Dermis blood vessel endothelial cell (primary cell): ENCODE measurements at places on chromosomes 5 and 9. TPM values are rescaled to one million over a fixed set of nuclear protein-coding genes. Genes with fewer than 3 reads are reported as not detected.

PLAC8L1 gene
- not detected in 2 replicates for total RNA-seq

SNAPC4 gene
- 10.2 and 12.6 TPM in 2 replicates for total RNA-seq

ANKRD18B gene
- under 0.01 and 1.4 TPM in 2 replicates for total RNA-seq

FBN2 gene
- total RNA-seq: 0.79 and 14.0 TPM in 2 replicates

CD274 gene
- total RNA-seq: 12.7 and 17.7 TPM in 2 replicates

- no peak for DNase-seq
These were observed 292.7 kb upstream of the RASA1 start for GRCh38 chr5:86974955-86975354.

DNA sequence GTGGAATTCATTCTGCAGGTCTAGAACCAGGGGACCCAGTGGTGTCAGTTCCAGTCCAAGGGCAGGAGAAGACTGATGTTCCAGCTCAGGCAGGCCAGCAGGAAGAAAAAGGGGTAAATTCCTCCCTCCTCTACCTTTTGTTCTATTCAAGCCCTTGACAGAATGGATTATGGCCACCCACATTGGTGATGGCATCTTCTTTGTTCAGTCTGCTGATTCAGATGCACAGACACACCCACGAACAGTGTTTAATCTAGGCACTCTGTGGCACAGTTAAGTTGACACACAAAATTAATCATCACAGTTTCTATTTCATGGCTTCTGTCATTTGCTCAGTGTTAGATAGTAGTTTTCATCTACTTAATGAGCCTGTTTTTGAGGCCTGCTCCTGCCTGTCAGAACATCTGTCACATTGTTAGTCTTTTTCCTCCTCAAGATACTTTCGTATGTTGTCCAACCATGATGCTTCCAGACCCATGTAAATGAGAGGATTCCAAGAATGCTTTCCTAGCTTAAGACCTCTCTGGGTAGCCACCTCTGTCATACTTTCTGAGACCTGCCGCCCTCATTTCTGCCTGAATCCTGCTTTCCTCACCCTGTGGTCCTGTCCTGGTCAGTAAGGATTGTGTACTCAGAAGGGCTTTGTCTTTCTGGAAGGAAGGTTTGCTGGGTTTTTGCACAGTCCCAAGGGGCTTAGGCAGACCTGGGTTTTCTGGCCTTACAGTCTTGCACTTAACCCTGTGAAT, 72.5 kb downstream of the SPIN1 start:
- DNase-seq: no peak

- DNase-seq: no peak
These were observed 37.8 kb upstream of the RUFY1 start for GRCh38 chr5:179512452-179513000.

- no peak for DNase-seq
These were observed 19.1 kb downstream of the TGFBI start for GRCh38 chr5:136047858-136048257.

- DNase-seq: peak; percentile 87
These were observed 30.0 kb upstream of the STOM start for GRCh38 chr9:121399883-121400607.

DNA sequence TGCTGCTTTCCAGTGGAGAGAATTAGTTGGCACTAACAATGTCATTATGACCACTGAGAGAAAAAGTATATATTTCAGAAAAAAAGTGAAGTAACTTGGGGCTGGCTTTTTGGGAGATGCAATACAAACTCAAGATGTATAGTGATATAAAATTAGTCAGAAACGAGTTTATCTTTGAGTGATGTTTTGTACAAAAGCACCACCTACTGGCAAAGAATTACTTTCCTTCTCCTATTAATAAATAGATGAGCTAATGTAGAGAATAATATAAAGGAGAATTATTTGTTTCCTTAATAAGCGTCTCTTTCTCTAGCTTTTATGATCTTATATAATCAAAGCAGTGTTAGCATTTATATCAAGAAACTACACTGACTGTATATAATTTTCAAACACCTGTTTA, 158.8 kb downstream of the MEF2C start:
- DNase-seq: peak; percentile 37
